Activated CD4-positive, alpha-beta T cell treated with anti-CD3 and anti-CD28 coated beads, Interleukin-2, amount 50 U/mL, for 24 hours (primary cell): ENCODE measurements at places on chromosomes 2 and 18.

GRCh38 chr2:172293952-172294351 lies 133.4 kb upstream of the ITGA6 start:
- DNase-seq, result no peak

GRCh38 chr2:191043438-191043837 lies 29.5 kb upstream of the STAT1 start:
- DNase-seq, result no peak

- DNase-seq, result no peak
Observed at GRCh38 chr2:196335221-196335634, 163.8 kb upstream of the STK17B start.

DNA sequence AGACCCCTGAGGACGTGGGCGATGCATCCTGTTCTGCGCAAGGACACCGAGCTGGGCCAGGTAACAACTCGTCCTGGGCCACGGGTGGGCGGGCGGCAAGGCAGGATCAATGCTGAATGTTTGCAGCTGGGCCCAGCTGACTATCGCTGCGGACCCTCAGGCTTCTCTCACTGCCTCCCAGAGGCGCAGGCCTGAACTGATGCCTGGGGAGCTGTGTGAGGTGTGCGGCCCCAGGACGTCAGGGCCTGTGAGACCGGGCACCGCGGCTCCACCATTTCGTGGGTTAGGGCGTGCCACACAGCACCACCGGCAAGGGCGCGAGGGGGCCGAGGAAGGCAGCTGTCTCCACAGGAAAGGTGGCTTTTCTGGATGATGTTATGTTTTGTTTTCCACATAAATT lies 307.4 kb downstream of the NDUFA10 start:
- no peak for DNase-seq

DNA sequence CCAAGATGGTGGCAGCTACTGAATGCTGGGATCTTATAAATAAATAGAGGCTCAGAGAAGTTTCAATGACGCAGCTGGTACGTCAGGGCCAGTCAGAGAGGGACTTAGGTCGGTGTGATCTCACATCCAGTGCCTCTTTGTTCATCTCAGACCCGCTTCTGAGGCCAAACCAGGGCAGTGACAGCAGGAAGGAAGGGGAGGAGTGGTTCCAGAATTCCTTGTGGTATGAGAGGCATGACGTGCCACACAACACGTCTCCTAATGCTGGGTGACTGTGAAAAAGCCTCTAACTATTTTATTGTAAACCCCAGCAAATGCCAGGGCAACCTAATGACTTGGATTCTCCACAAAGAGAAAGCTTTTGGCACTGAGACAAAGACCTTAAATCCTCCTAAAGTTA lies 423.3 kb downstream of the LPIN1 start:
- DNase-seq, result no peak

DNA sequence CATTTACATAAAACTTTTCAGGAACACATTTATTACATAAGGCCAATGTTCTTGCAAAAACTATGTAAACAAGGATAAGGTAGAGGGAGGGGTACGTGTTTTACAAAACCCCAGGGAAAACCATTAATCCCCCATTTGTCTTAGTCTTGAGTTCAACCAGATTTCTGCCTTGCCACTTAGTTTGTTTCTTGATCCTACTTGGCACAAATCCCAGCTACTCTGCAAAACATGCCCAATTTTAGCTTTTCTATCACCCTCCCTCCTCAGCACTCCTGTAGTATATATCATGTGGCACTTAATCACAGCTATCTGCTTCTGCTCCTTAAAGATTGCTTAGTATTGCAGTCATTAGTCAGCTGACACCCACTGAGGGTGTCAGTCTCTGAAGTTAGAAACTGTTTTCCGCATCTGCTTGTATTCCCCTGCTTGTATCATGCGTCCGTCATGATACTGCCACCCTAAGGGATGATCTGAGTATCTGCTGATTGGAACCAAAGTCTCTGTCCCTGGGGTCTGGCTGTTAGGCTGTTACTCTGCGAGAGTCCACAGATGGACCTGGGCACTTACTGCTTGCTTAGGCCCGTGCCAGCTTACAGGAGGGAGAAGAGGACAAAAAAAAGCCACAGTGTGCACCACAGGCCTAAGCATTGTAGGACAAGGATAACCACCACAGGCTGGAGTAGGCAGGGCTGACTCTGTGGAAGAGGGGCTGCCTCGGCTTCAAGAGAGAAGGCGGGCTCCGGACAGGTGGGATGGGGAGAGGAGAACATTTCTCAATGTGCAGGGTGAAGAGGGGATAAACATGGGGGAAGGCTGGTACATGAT lies 82.2 kb downstream of the EPAS1 start:
- no peak for DNase-seq

DNA sequence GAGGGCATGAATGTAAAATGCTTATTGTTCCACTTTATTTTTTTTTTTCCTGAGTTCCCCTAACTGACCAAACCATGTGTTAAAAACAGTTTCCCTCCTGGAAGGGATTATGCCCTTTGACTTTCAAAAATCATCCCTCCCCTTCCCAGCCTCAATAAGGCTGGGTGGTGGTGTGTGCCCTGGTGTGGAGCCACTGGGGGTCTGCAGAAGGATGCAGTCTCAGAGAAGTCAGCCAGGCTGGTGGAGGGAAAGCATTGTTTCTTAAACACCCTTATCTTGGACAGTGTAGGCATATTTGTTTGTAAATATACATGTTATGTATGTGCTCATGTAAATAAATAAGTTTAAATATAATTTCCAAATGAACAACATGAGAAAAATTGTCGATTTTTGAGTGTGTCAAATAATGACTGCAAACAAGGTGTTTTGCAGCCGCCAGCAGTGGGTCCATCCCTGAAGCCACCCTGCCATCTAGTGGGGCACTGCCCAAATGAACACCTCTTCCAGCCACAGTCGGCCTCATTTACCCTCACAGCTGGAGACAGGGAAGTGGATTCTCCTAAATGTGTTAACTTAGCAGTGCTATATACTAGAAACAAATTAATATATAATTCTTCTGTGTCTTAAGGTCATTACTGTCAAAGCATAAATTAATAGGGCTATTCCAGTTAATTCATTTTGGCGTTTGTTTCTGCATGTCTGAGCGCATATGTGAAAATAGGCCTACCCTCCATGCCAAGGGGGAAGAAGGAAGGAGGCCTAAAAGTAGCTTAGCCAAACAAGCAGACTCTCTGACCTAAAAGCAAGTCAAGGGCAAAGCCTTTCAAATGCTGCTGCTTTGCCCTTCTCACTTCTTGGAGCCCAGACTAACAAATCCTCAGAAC lies 209.6 kb upstream of the PIK3C3 start:
- DNase-seq, result no peak

GRCh38 chr2:30710461-30710860 lies 96.8 kb downstream of the CAPN13 start:
- no peak for DNase-seq
